ENCODE measurements at places on chromosomes 2 and 18.

DNA sequence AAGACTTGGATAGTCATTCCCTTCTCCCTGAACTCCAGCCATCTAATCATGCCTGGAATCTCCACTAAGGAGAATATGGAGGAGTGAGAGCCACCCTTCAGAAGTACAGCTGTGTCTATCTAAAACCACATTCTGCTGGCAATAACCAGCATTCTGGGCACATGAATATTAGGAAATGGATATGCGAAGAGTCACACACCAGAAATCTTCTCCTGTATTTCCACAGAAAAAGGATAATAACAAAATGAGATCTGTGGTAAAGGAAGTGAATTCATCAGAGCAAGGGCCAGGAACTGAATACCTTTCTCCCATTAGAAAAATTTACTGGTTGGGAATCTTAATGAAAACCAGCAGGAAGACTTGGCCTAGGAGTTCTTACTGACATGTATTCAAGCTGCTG is 218.8 kb downstream of the SCG2 start:
- no peak for DNase-seq

GRCh38 chr2:137689549-137689948 is 274.7 kb upstream of the HNMT start:
- DNase-seq, result no peak

DNA sequence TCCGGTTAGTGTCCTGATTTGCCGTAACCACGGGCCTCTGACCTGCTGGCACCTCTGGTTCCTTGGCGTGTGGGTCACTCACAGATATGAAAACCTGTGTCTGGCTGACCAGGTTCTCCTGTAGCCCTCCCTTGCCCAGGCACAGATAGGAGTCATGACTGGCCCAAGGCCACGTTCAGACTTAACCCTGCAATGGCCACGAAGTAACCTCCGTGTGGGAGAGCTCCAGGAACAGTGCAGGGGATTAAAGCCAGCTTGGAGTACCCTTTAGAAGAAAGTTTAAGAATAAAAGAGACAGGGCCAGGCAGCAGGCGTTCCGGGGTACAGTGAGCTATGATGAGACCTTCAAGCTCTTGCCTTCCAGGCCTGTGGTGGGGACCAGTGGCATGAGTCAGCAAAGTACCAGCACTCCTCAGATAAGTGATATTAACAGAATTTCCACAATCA is 25.5 kb downstream of the CENPO start:
- DNase-seq, result no peak

- no peak for DNase-seq
Observed at GRCh38 chr2:240614391-240614790, 10.9 kb upstream of the GPR35 start.

GRCh38 chr2:109715313-109715805 is 78.7 kb upstream of the RGPD5 start:
- no peak for DNase-seq

GRCh38 chr2:10935366-10935918 is 23.7 kb downstream of the KCNF1 start:
- DNase-seq, result no peak
